ENCODE measurements at places on chromosomes 6 and 20.

DNA sequence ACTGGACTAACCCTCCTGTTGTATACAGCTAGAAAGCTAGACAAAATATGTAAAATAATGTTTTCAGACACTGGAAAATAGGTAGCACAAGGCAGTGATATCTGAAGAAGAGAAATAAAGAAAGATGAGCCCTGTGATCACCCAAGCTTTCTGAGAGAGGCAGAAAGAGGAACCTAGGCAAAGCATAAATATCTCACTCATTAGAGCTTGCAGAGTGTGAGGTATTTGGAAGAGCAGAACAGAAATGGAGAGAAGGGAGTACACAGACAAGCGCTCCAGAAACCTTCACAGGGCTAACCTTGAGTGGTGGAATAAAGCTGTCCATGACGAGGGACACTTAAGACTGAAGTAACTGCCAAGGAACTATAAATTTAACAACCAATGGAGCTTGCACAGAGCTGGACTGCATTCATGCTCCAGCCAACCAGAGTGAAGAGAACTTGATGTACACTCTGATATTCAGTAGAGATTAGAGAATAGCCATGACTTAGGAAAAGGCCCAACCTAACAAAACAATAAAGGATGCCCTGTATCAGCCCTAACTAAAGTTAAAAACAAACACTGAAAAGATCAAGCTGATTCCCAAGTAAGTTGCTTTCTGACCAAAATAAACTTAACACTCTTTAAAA, 280.9 kb upstream of the STXBP5 start:
- DNase-seq = no peak

DNA sequence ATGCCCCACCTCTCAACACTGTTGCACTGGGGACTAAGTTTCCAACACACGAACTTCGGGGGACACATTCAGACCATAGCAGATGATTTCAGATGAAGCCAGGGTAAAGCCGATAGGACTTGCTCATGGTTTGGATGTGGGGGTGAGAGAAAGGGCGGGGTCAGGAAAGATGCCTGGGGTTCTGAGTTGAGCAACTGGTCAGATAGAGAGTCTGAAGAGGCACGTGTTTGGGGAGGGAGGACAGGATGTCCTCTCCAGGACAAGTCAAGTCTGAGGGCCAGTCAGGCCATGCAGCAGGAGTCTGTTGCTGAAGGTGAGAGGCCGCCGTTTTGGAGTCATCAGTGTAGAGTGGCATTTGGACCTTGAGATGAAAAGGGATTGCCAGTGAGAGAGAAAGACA, 197.9 kb upstream of the SNX9 start:
- no peak for DNase-seq

- no peak for DNase-seq
Observed at GRCh38 chr6:106799031-106799894, 169.9 kb downstream of the QRSL1 start.

DNA sequence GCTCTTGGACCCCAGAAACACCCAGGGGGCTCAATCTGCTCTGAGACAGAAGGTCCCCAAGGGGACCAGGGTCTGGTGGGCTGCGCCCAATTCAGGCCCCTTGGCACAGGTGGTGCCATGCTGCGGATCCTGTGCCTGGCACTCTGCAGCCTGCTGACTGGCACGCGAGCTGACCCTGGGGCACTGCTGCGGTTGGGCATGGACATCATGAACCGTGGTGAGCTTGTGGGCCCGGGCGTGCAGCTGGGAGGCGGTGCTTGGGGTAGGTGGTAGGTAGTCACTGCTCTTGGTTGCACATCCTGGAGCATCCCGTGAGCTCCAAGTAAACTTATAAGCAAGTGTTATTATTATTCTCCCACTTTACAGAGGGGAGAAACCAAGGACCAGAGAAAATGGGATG, at the start of gene BPIFB6:
Gene BPIFB6, plus strand, starts transcription at position 118 of the 400 bp plus-strand sequence. Its CDS starts 0 bp downstream, at position 118.
- DNase-seq = no peak

GRCh38 chr6:1870932-1871331, 261.2 kb downstream of the FOXC1 start:
- DNase-seq = no peak

GRCh38 chr6:156660389-156660788, 116.8 kb upstream of the ARID1B start:
- DNase-seq = no peak

- DNase-seq = no peak
Observed at GRCh38 chr20:47141941-47142773, 214.3 kb downstream of the ZMYND8 start.
